ENCODE measurements at places on chromosomes 4 and X.

- DNase-seq: no peak
These were observed 435 bp downstream of the DCX start for GRCh38 chrX:111411557-111411956.

- no peak for DNase-seq
These were observed 292.5 kb downstream of the CAMK2D start for GRCh38 chr4:113469023-113469390.

DNA sequence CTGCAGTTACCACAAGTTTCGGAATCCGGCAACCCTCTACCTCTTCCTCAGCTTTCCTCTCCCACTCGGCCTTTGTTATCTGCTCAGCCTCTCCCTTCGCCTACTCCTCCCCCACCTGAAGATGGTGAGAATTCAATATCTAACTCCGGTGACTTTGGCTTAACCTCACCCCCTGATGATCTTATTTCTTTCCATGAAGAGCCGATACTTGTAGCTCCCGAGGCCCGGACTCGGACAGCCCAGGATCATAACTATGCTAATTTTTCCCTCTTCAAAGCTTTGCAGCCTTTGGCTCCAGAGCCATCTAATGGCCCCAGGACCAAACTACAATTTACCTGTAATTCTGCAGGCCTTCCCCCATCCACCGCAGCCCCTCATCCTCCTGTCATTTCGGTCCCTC is 32.0 kb upstream of the MGST2 start:
- peak; percentile 63 for DNase-seq

DNA sequence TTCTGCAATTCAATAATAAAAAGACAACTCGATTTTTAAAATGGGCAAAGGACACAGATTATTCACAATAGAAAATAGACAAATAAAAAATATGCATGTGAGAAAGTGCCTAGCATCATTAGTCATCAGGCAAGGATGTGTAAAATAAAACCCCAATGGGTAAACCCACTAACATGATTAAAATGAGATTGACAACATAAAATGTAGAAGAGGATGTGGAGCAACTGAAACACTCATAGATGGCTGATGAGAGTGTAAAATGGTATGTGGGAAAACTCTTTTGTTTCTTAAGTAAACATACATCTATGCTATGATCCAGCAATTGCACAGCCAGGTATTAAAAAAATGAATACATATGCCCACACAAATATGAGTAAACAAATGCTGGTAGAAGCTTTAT is 177.6 kb downstream of the IQCM start:
- DNase-seq: no peak

DNA sequence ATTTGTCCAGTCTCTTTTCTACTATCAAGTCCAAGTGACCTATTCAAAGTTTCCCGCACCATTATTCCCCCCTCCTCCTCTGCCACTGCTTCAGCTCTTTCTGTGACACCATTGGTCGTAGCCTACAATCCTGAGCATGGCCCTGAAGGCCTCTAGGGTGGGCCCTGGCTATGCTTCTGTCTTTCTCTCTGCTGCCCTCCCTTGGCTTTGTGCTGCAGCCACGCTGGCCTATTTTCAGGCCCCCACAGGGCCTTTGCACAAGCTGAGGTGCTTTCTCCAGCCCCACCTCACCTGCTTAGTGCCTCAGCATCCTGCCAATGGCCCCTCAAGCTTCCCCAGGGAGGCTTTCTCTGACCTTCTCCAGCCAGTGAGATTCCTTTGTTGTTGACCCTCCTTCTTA is 156.5 kb downstream of the NHS start:
- no peak for DNase-seq

- DNase-seq: no peak
These were observed 16.6 kb upstream of the PTCHD1 start for GRCh38 chrX:23317799-23318724.

DNA sequence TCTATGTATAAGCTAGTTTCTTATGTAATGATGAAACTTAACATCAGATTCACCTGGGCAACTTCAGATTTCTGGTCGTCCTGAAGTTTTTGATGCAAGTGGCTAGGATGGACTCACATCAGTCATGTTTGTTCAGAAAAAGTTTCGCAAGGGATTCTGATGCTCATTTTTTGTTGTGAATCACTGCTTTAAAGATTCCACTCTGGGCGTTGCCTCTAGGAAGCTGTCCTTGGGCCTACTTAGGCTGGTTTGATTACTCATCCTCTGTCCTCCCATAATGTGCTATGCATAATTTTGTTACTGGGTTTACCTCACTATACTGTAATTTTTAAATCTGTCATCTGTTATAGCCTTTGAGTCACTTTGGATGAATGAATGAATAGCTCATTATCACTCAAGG is 30.8 kb downstream of the HERC3 start:
- DNase-seq: no peak

- DNase-seq: no peak
These were observed 11.7 kb downstream of the GPKOW start for GRCh38 chrX:49111791-49112190.

- DNase-seq: no peak
These were observed 173.1 kb downstream of the STK32B start for GRCh38 chr4:5224340-5224739.

DNA sequence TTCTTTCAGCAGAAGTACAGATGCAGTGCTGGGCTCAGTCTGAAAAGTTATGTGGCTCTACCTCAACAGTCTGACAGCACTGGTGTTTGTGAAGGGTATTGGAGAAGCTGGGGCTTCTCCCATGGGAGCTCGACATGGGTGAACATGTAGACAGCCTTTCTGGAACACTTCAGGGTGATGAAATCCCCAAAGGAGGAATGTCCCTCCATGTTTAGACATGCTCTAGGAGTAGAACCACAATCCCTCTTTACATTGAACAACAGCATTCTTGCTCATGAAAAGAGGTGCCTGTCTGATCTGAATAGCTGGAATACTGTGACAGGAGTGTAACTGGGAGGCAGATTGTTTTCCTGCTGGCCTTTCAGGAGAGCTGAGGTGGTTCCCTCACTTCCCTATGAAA is 53.8 kb upstream of the NAP1L2 start:
- no peak for DNase-seq

- DNase-seq: peak; percentile 6
These were observed 702 bp downstream of the MMGT1 start for GRCh38 chrX:135973025-135973547.

- no peak for DNase-seq
These were observed 25.9 kb downstream of the TNIP3 start for GRCh38 chr4:121138039-121138825.

DNA sequence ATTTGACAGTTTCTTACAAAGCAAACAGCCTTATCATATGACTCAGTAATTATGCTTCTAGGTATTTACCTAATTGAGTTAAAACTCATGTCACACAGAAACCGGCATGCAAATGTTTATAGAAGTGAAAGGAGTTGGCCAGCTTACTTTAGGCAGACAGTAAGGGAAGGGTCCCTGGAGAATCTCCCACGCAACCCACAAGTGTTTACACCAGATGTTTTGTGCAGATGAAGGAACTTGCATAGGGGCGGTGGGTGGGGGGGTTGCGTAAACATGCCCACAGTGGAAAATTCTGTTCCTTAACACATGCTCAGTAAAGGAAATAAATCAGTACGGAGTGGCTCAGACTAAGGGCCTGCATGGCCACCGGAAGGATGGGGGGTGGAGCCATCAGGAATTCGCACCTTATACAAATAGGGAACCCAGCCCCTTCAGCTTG is 330.5 kb upstream of the AADAT start:
- no peak for DNase-seq

GRCh38 chrX:69120476-69120875 is 44.8 kb downstream of the PJA1 start:
- no peak for DNase-seq

DNA sequence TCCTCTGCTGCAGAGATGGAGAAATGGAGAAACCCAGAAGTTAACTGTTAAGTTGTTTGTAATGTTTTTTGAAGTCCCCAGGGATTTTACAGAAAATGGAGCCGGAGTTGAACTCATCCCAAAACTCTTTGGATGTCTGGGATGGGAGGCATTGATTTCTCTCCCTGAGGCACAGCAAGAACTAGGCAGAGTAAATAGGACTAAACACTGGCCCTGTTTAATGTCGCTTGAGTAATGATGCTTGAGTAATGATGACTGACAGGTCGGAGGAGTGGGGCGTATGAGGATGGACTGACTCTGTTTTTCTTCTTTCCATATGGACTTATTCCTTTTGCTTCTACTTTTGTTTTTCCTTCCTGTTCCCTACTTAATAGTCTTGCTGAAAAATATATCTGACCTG is 69.9 kb downstream of the ARHGAP10 start:
- no peak for DNase-seq

DNA sequence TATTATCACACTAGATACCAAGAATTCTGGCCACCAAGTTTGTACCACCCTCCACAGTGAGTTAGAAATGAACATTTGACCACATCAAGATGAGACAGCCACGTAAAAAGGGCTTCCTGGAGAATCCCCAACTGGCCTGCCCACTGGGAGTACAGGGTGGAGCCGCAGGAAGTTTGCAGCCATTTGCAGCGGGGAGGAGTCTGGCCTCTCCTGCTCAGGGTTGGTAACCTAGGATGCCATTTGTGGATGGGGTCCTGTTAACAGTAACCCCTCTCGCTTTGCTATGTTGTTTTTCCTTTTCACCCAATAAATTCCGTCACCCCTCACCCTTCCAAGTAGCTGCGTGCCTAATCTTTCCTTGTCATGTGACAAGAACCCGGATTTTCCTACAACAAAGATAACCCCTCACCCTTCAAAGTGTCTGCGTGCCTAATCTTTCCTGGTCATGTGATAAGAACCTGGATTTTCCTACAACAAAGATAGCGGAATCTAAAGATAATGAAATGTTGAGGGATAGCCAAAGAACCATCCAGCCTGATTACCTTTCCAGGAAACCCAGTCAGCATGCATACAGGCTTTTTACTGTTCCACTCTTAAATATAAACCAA is 245.4 kb downstream of the NAF1 start:
- no peak for DNase-seq

DNA sequence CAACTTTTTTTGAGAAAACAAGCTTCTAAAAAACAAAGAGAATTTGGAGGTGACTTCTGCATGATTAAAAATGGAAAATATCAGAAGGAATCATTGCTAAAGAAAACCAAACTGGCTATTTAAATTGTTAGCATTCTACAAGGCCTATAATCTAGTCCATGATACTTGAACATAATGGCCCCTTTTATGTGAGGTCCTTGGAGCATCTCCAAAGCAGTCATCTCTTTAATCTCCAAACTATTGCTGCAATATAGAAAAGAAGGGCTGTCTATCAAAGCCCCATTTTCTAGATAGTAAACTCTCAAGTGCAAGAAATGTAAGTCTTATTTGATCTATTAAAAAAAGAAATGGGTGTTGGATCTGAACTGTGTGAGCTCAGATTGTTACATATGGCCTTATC is 615.1 kb downstream of the CENPC start:
- DNase-seq: peak; percentile 23

GRCh38 chr4:176385601-176386000 is 65.8 kb downstream of the SPCS3 start:
- DNase-seq: no peak

GRCh38 chr4:8543623-8544022 is 36.6 kb upstream of the GPR78 start:
- no peak for DNase-seq

DNA sequence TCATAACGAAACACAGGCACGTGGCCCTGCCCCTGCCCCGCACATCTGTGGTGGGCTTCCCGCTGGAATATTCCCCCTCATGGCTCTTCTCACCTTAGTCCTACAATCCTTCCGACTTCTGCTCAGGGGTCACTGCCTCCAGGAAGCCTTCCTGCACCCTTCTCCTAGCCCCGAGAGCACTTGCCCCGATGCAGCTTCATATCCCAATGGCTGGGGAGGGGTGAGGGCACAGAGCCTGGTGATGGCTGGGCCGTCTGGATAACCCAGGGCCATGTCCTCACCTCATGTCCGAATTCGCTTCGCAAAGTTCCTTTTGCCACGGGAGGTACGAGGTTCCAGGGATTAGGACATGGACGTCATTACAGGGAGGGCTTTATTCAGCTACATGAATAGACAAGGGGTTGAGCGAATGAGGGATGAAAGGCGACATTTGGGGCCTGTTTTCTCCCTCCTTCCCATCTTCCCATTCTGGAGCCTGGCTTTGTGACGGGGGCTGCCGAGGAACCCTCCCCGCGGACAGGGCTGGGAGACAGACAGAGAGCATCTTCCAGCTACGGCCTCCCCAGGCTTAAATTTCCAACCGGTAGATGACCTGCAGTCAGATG is 35.5 kb upstream of the HMX1 start:
- DNase-seq: no peak

- no peak for DNase-seq
These were observed 307.0 kb downstream of the FSTL5 start for GRCh38 chr4:161856711-161857326.

Data from NCI-H345 (cell line).